NCI-H460 (cell line): ENCODE measurements at places on chromosomes 16 and 17.

DNA sequence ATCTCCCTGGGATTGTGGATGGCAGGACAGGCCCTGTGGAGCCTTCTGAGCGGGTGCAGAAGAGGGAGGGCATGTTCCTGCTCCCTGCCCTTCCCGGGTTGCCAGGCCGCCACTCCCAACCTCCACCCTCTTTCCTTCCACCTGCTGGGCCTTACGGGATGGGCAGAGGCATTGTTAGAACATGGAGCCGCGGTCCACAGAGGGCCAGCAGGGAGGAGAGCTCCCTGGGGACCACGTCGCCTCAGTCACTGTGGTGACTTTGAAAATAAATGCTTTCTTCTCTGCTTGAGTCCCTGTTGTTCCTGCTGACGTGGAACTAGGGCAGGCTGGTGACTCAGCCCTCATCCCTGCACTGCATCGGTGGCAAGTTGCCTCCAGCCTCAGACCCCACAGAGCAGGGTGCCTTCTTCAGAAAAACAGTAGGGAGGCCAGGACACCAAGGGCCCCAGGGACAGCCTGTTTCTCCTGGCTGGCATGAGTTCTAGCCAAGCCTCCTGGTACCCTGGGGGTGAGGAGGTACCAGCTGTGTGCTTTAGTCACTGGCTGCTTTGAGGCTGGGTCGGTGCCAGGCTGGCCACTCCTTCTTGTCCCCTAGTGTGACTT, 224.9 kb downstream of the SEC14L1 start:
- peak; percentile 35 for DNase-seq

DNA sequence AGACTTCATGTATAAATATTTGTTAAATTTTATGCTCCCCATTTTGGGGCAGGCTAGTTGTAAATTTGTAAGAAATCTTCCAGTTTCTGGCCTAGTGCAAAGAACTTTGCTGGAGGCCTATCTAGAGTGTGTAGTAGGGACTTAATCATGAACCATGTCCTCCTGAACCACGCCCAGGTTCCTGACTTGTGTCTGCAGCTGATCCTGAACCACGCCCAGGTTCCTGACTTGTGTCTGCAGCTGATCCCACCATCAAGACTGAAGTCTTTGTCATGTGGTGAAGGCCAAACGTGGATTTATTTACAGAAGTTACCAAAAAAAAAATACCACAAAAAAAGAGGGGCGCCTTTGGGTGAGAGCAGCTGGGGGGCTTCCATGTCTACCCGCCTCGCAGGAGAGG, 33.1 kb downstream of the LMF1 start:
- no peak for DNase-seq

DNA sequence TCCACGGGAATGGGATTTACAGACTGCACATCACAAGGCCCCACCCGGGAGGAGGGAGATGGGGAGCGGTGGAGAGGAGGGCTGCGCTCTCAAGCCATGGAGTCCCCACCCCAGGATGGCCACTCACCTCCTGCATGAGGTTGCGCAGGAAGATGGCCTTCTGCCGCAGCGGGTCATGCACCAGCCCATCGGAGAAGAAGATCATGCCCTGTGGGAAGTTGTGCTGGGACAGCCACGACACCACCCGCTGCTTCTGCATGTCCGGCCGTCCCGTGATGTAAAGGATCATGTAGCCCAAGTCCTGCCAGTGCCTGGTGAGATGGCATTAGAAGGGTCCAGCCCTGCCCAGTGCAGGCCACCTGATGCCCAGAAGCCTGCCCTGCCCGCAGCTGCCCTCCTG, 17.0 kb downstream of the PIMREG start:
- DNase-seq, result no peak

DNA sequence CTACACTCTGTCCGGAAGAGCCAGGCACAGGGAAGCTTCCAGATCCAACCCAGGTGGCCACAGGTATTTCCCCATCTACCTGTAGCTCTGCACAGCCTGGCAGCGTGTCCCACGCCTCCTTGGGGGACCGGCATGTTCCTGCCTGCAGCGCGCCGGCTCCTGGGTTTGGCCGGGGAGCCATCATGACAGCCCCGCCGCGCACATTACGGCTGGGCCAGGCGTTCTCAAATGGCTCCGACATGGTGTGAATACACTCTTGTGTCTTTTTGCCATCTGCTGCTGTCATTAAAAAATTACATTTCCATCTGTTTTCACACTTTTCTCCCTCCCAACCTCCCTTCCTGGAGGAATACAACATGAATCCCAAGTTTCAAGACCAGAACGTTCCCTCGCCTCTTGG, 8.0 kb upstream of the GINS2 start:
- no peak for DNase-seq

DNA sequence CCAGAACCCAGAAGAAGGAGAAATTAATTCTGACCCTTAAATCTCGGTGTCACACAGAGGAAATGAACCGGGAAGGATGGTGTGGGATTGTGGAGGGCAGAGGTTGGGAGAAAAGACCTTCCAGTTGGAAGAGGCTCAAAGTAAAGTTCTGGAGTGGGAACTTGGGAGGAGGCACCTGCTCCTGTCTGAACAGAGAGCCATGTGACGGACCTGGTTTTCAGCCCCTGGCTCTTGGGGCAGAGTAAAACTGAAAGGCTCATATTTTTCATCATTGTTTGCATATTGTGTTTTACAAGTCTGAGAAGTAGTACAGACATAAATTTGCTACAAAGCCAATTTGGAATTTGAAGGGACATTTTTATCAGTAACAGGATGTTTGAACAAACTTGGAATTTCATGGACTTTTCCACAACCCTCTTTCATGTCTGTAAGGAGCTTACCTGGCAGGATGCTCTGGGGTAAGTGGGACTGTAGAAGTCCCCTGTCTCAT, 24.4 kb upstream of the SEC14L1 start:
- no peak for DNase-seq

- no peak for DNase-seq
Measured at GRCh38 chr16:5054876-5055865, 10.6 kb downstream of the C16orf89 start.

DNA sequence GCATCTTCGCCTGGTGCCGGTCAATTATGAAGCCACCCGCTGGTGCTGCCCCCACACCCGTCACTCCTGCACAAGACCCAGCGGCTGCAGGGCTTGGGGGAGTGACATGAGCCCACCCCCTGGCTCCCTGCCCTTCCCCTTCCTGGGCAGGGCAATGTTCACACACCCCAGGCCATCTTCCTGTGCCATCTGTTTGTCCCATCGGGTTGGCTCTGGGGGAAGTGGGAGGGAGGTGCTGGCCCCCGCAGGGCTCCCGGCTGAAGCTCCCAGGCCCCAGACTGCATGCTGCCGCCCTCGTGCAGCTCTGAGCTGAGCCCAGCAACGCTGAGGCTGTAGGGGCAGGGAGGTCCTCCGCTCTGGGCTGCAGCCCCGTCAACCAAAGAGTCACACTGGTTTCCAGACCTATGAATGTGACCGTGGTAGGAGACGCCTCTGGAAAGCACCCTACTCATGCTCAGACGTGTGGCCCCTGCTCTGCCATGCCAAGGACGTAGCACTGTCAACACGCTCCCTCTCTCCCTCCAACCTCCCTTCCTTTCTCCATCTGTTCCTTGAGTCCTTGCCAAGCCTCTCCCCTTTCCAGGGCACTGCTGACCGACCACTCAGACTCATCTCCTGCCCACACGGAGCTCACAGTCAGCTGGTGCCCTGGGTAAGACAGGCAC, 140.4 kb downstream of the ENGASE start:
- no peak for DNase-seq

GRCh38 chr16:46731691-46732555, 16.2 kb downstream of the MYLK3 start:
- DNase-seq, result no peak

DNA sequence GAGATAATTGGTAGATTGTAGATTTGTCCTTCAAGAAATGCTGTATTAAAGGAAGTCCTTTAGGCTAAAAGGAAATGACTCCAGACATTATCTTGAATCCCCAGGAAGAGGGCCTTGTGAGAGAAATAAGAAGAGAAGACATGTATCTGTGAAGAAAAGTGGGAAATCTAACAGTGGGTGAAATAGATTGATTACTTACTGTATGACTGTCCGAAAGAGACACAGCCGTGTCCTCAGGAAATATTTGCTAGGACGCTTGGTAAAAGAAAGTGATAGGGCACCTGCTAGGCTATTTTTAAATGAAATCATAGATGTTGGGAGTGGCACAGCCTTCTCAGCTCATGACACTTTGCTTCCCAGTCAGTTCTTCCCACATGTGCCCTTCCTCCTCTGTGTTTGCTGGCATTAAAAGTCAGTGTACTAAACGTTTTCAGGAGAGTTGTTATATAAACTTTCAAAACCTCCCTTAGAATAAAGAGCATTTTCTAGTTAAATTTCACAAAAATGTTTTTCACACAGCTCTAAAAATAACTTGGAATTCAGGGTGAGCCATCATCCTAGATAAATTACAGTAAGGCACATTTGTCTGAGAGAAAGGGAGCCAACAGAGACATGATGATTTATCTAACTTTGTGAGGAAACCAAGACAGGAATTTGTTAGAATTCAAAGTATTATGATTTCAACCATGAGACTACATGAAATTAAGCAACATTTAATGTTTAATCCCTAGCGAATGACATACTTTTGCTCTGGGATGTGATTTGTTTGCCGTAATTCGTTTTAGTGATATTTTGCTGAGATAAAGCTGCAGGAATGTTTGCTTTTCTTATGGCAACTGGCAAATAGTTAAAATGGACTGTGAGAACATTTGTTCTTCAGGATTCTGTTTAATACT, 35.0 kb downstream of the DHRS7B start:
- DNase-seq, result no peak

DNA sequence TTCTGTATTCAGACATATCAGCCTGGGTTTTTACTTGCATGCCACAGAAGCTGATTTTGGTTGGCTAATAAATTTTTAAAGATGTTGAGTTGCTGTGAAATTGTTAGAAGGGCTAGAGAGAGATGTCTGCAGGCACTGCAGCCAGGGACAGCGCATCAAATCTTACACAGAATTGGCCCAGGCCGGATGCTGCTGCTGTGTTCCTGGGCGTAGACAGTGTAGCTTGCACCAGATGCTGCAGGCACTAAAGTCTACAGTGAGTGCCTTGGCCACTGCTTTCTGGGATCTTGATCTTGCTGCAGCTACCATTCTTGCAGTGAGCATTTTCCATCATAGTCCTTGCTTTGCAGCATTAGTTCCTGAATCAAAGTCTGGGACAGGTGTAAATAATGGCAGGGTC, 169.9 kb downstream of the SPECC1 start:
- DNase-seq, result no peak
